ENCODE measurements at places on chromosomes 6 and 20.

- DNase-seq, result no peak
Observed at GRCh38 chr6:4105980-4106536, 27.1 kb upstream of the FAM217A start.

- DNase-seq, result no peak
Observed at GRCh38 chr6:42391441-42391840, 60.3 kb downstream of the TRERF1 start.

- no peak for DNase-seq
Observed at GRCh38 chr20:1619861-1620444, at the start of gene SIRPB1. SIRPB1 (minus strand) TSS chr20:1620009; CDS start chr20:1619944, 65 bp downstream.

- DNase-seq, result peak; percentile 59
Observed at GRCh38 chr6:144346719-144347447, 61.7 kb downstream of the UTRN start.

GRCh38 chr6:3421791-3422434 is 34.9 kb downstream of the SLC22A23 start:
- DNase-seq, result peak; percentile 35

- DNase-seq, result no peak
Observed at GRCh38 chr20:23282546-23282945, 68.0 kb upstream of the NXT1 start.

DNA sequence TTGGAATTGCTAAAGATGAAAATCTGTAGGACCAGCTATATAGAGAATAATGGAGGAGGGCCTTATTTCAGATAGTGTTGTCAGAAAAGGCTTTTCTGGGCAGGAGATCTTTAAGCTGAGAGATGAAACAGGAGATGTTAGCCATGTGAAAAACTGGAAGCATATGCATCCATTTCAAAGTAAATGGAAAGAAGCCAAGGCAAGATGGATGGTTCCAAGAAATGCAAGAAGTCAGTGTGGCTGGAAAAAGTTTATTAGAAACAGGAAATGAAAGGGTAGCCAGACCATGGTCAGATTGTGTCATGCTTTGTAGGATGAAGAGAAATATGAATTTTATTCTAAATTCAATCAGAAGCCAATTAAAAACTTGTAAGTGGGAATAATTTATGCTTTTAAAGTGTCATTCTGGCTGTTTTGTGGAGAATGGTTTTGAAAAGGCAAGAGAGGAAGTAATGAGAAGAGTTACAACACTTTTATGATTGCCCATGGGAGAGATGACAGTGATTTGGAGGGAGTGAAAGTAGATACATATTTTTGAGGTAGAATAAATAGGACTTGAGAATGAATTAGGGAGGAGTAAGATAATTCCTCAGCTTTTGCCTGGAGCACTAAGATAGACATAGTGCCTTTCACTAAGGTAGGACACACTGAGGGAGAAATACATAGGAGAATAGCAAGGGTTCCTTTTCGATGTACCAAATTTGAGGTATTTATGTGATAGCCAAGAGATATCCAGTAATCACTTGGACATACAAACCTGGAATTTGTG is 620.1 kb downstream of the HTR1B start:
- DNase-seq, result no peak

DNA sequence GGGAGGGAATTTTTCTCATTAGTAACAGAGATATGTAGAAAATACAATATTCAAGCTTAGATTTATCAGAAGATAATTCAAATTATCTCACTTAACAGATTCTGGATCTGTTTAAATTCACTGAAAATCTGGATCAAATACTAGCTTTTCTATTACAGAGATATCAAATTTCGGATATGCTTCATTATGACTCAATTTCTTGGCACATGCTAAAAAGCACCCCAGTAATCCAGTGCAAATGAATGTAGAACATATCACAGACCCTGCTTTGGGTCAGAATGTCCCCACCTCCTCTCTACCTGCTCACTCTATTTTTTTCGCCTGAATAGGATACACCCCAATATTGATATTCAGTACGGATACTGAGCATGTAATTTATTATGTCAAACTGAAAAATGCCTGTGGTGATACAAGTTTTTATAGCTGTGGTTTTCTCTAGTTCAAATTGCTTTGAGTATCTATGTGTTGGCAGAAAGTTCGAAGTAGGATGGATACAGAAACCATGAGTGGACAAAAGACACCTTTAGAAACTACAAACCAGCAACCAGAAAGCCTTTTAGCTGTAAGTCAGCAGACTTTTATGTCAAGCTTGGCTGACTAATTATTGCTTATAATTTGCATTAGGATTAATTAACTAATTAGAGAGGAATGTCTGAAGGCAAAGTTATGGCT is 290.0 kb downstream of the TFAP2B start:
- DNase-seq, result no peak

- no peak for DNase-seq
Observed at GRCh38 chr6:82330171-82330804, 33.3 kb upstream of the TPBG start.

- DNase-seq, result no peak
Observed at GRCh38 chr6:140855520-140855919, 1277.2 kb upstream of the GJE1 start.

DNA sequence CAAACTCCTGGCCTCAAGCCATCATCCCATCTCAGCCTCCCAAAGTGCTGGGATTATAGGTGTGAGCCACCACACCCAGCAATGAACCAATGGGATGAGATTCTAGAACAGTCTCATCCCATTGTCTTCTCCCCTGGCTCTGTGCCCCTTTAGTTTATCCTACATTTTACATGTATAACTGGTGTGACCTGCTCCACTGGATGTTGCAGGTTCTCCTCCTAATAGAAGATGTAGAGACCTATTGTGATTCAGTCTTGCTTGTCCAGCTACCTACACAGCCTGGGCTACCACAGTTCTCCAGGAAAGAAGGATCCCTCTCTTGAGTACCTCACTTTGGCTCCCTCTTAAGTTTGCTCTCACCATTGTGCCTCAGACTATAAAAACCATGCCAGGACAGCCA is 2.0 kb upstream of the FKBPL start:
- DNase-seq, result no peak

DNA sequence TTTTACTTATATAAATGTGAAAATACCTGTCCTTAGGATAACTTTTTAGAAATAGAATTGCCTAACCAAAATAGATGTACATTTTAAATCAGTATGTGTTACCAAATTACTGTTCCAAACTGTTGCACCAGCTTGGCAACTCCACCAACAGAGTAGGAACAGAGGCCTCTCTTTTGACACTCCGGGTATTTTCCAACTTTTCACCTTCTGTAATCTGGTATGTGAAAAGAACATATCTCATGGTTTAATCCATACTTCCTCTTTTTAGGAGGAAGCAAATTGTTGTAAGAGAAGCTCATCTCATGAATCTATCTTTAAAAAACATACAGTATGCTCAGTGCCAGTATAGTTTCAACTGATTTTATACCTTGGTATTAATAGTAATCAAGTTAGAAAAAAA is 24.9 kb downstream of the RNF144B start:
- no peak for DNase-seq

GRCh38 chr6:12528581-12529363 is 187.8 kb upstream of the PHACTR1 start:
- DNase-seq, result no peak

DNA sequence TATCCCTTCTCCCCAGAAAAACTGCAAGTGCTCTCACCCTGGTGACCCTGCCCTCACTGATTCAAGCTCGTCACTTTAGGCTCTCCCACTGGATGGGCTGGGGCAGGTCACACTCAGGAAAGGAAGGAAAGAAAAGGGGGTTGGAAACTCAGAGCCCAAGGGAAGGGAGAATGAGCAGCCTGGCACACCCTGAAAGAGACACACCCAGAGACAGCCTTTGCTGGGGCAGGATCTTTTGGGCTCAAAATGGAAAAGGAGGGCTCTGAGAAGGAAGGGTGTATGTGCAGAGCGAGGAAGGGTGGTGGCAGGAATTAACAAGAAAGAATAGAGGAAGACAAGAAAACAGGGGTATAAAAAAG is 2.5 kb downstream of the PPP1R18 start:
- no peak for DNase-seq

GRCh38 chr6:24910331-24910960 is 25.3 kb downstream of the RIPOR2 start:
- DNase-seq, result no peak

DNA sequence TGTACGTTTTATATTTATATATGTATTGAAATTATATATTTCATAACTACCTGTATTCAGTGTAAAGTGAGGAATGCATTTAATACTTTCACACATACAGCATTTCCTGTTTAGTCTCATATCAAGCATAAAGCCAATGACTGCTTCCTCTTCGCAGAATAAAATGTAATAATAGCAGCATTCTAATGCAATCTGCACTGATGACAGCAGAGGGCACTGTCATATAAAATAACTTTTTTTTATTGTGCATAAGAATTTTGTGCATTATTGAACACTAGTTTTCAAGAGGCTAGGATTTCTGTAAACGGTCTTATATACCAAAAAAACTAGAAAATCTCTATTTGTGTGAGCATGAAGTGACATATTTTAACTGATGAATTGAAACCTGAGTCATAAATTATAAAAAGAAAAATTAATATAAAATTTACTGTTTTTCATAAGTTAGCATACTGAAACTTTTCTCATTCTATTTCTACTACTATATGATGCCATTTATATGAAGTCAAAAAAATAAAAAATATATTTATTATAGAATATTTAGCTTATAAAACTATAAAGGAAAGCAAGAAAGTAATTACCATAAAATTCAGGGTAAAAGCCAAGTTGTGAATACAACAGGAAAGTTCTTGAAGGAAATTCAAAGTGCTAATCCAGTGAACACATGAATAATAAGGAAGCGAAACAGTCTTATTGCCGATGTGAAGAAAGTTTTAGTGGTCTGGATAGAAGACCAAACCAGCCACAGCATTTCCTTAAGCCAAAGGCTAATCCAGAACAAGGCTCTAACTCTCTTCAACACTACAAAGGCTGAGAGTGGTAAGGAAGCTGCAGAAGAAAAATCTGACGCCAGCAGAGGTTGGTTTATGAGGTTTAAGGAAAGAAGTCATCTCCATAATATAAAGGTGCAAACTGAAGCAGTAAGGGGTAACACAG is 36.3 kb downstream of the RNF146 start:
- peak; percentile 9 for DNase-seq

- no peak for DNase-seq
Observed at GRCh38 chr20:51531141-51531710, 11.3 kb downstream of the NFATC2 start.

DNA sequence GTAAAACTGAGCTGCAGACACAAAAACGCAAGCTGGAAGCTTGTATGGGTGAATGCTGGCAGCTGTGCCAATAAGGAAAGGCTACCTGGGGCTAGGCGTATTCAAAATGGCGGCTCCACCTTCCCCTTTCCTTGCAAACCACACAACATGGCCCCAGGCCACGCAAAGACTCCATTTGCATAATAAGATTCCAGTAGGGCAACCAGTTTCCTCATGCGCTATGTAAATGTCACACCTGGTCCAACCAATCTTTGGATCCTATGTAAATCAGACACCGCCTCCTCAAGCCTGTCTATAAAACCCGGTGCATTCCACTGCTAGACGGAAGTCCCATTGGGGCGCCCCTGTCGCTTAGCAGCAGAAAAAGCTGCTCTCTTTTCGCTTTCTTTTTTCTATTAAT is 505.9 kb upstream of the BTBD3 start:
- no peak for DNase-seq

GRCh38 chr6:149681209-149681608 is 32.7 kb upstream of the KATNA1 start:
- DNase-seq, result no peak

DNA sequence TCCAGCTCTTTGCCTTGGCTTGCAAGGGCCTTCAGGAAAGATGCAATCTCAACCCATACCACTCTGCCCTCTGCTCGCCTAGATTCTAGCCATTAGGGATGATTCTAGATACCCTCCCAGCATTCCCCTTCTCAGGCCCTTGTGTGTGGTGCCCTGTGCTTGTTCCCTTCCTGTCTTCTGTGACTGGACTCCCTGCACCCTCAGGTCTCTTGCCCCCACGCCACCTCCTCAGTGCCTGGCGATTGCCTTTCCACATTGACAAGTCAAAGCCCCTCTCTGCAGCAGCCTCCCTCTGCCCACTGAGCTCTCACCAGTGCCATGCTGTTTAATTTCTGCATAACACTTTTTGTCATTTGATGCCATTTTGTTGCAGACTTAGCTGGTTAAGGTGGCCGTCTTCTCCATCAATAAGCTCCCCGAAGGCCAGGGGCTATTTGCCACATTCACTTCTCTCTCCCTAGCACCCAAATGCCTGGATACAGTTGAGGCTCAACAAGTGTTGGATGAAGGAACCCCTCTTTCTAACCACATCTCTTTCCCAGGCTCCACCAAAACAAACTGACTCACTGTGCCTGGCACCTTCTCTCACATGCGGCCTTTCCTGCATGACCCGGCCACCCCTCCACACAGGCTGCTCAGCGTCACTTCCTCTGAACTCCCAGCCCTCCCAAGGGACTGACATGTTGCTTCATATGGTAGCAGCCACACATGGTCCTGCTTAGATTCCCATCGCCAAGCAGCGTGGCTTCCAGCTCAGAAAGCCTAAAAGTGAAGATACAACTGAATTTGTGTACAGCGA is 4.6 kb upstream of the TXNDC5 start:
- no peak for DNase-seq

- DNase-seq, result no peak
Observed at GRCh38 chr20:63072231-63072791, 65.5 kb upstream of the BHLHE23 start.

- DNase-seq, result no peak
Observed at GRCh38 chr6:143614235-143614634, 63.5 kb upstream of the PHACTR2 start.

- no peak for DNase-seq
Observed at GRCh38 chr20:63169681-63170080, 46.2 kb downstream of the YTHDF1 start.

DNA sequence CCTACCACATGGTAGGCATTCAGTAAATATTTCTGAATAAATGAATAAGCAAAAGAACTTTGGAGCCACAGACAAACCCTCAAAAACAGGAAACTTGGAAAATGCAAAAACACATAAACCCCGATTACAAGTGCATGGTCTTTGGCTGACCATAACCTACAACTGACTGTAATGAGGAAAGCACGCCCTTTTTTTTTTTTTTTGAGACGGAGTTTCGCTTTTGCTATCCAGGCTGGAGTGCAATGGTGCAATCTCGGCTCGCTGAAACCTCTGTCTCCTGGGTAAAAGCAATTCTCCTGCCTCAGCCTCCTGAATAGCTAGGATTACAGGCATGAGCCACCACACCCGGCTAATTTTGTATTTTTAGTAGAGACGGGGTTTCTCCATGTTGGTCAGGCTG is 11.9 kb upstream of the LATS1 start:
- DNase-seq, result no peak

- DNase-seq, result no peak
Observed at GRCh38 chr20:14609328-14610221, 272.2 kb upstream of the FLRT3 start.

All from non-pigmented ciliary epithelial cell (primary cell).